Activated CD4-positive, alpha-beta memory T cell treated with anti-CD3 and anti-CD28 coated beads for 36 hours (primary cell): ENCODE measurements at places on chromosomes 4 and X. TPM values are rescaled to one million over a fixed set of nuclear protein-coding genes. Genes with fewer than 3 reads are reported as not detected.

Gene TEX13B
- not detected for total RNA-seq

Gene LRAT
- not detected for total RNA-seq

Gene FANCB
- 12.0 TPM for total RNA-seq

Gene HMX1
- total RNA-seq: not detected

Gene RPA4
- total RNA-seq: 0.48 TPM

Gene MTMR8
- total RNA-seq: 5.0 TPM

Gene BMP3
- total RNA-seq: not detected

Gene SHROOM4
- not detected for total RNA-seq

Gene TMPRSS11F
- total RNA-seq: not detected

Gene FOXR2
- total RNA-seq: not detected

Gene IL3RA
- 1.2 TPM for total RNA-seq

Gene STAP1
- total RNA-seq: 5.5 TPM

Gene TMEM128
- total RNA-seq: 22.0 TPM

Gene AGTR2
- total RNA-seq: not detected

Gene CSN3
- not detected for total RNA-seq

Gene MAGEA1
- not detected for total RNA-seq

Gene SLC7A11
- total RNA-seq: 3.2 TPM

Gene SSX3
- not detected for total RNA-seq

- no peak for DNase-seq
Observed at GRCh38 chrX:136170139-136170800, 22.9 kb downstream of the FHL1 start.

DNA sequence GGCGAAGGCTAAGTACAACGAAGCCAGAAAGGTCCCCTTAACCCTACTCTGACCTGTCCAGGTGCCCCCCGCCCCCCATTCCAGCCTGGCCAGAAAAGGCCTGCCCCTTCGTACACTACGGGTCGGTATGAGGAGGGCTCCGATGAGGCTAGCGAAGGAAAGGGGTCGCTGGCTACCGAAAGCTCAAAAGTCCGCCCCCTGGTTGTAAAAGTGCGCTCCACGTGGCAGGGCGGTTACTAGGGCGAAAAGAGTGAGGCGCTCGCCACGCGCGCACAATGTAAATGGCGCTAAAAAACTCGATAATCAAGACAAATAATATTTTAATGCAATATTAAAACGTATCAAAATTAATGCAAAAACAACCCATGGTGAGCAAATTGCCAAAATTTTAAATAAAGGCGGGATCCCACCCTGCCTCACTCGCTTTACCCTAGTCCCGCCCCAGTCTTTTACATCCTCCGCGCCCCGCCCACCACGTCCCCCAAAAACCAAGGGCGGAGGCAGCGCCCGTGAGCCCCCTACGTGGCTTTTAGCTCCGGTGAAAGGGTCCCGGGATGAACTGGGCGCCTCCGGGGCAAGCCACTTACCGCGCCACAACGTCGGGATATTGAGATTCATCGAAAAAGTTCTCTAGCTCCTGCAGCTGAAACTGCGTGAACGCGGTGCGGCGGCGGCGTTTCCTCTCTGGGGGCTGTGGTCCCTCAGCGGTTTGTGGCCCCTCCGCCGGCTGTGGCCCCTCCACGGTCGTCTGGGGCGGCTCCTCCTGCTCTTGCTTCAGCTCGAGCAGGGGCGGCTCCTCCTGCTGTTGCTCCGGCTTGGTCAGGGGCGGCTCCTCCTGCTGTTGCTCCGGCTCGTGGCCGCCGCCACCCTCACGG, 929 bp downstream of the ESX1 start:
- peak; percentile 8 for DNase-seq

DNA sequence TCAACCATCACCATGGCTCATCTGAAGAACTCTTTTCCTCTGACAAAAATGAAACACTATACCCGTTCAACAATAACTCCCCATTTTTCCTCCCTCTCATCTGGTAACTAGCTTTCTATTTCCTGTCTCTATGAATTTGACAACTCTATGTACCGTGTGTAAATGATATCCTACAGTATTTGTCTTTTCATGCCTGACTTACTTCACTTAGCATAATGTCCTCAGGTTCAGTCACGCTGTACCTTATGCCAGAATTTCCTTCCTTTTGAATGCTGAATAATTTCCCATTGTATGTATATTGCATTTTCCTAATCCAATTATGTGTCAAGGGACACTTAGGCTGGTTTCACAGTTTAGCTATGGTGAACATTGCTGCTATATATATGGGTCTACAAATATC, 18.2 kb downstream of the MAGEA9 start:
- DNase-seq: no peak

- no peak for DNase-seq
Observed at GRCh38 chr4:173934933-173935620, 348.4 kb downstream of the FBXO8 start.

DNA sequence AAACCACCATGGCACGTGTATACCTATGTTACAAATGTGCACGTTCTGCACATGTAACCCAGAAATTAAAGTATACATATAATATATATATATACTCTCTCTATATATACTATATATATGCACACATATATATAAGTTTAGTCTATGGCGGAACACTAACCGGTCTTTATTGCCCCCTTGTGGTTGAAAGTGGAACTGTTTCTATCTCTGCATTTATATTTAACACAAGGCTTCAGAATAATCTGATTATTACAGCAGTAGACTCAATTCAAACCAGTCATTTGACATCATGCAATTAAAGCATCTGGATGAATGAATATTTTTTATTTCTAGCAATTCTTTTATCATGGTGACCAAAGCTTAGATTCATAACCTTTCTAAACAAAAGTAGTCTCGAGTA, 14.6 kb downstream of the RAB9B start:
- no peak for DNase-seq

DNA sequence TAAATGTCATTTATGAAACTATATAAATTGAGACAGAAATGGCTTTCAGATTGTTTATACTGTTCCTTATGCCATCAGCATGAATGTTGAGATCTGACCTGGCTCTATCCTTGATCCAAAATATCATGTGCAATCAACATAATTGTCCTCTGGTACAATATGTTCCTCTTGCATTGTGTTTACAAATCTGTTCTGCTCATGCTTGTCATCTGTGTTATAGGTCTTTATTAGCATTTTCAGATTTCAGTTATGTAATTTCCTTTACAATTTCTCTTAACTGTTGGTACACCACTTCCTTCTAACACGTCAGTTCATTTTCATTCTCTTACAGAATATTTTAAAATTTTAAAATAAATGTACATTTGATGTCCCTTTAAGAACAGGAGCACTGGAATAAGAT, 1.6 kb downstream of the HPGD start:
- no peak for DNase-seq

GRCh38 chrX:11244636-11245035, 48.6 kb upstream of the AMELX start:
- no peak for DNase-seq

- DNase-seq: no peak
Observed at GRCh38 chr4:16123356-16124084, 39.7 kb upstream of the PROM1 start.

- no peak for DNase-seq
Observed at GRCh38 chrX:74781507-74782034, 143.7 kb downstream of the NEXMIF start.

DNA sequence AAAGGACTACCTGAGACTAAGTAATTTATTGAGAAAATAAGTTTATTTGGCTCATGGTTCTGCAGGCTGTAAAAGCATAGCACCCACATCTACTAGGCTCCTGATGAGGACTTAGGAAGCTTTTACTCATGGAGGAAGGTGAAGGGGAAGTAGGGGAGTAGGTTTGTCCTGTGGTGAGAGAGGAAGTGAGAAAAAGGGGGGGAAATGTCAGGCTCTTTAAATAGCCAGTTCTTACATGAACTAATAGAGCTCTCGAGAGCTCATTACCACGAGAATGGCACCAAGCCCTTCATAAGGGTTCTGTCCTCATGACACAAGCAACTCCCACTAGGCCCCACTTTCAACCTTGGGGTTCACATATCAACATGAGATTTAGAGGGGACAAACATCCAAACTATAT, 125.5 kb upstream of the NRK start:
- no peak for DNase-seq

- DNase-seq: peak; percentile 40
Observed at GRCh38 chrX:123854329-123854728, 5.5 kb upstream of the XIAP start.

- DNase-seq: peak; percentile 12
Observed at GRCh38 chrX:110442635-110443034, 84.0 kb downstream of the RTL9 start.

GRCh38 chrX:105331244-105331643, 110.8 kb upstream of the TEX13A start:
- DNase-seq: no peak

DNA sequence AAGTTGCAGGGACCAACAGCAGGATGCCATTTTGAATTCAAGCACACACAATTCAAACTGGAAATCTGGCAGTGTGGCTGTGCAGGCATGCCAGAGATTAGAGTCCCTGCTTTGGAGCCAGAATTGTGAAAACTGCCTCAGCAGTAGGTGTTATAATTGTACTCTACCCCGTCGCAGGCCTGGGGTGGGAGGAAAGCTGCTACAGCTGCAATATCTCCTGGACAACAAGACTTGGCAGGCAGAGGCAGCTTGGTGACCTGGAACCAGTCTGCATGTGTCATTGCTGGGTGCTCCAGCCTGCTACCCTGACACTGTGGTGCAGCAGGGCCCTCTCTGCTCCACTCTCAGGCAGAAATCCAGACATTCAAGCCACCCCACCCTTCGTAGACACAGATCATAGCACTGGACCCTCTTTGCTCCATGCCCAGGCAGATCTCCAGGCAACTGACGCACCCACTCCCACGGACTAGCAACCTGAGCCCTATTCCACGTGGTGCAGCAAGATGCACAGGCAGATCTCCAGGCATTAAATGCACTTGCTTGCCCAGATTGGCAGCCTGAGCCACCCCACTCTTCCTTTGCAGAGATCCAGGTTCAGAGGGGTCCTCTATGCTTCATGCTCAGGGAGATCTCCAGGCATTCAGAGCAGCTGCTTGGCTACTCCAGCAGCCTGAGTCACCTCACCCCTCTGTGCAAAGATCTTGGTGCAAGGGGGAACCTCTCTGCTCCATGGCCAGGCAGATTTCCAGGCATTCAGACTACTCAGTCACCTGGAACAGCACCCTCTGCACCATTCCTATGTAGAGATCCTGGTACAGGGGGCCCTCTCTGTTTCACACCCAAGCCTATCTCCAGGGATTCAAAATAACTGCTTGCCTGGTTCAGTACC, 140.5 kb downstream of the LRBA start:
- DNase-seq: no peak

GRCh38 chrX:54808109-54808604, 612 bp downstream of the MAGED2 start:
- DNase-seq: no peak

DNA sequence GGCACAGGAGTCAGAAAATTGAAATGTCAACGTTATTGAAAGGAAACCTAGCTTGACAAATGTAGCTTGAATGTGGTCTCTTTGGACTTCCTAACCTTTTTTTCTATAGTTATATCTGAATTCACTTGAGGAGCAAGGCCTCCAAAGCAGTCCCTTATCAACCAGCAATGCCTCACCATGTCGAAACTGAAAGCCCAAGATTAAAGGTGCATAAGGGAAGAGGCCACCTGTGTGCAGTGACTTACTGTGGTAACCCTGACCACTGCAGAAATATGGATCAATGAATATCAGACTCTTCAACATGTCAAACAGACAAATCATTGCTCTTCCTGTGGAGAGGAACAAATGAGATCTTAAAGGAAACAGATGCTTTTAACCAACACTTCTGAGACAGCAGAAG, 95.0 kb upstream of the GIMD1 start:
- no peak for DNase-seq

DNA sequence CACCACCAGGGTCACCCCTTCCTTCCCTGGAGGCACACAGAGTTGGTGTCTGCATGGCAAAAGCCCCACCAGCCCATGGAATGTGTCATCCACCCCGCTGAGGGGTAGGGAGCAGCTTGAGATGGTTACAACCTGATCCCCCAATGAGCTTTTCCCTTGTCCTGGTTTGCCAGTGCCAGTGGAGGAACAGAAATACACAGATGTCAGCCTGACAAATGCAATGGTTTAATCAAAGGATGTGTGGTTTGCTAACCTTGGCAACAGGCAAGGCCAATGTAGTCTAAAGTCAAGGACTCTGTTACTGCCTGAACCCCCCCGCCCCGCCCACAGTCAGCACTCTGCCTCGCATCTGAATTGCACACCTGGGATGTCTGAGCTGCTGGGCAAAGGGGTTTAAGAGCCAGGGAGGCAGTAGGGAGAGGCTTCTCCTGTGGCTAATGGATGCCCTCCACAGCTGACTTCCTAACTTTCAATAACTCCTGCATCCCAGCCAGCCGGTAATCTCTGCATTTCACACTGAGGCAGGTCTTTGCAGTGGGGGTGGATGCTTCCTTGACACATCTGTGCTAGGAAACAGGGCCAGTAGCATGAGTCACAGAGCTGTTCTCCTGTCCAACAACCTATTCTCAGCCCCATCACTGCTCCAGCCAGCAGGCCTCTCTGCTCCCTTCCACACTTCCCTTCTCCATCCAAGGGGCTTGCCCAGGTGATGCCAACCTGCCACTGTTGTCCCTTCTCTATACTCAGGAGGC, 137.5 kb downstream of the AMMECR1 start:
- no peak for DNase-seq

DNA sequence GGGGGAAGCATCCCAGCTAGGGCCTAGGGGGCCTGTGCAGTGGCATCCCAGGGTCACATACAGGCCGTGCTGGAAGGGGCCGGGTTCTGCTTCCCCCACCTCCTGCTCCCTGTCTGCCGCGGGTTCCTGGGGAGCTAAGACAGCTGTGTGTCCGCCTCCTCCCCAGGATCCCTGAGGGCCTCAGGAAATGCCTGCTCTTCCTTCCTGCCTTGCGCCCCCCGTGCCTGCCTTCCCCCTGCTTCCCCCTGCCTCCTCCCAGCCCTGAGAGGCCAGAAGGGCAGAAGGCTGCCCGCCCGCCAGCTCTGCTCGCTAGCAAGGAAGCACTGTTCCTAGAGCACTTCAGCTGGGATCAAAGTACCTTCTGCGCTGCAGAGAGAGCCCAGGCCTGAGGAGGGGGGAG, 2.9 kb upstream of the BGN start:
- no peak for DNase-seq

GRCh38 chr4:86014599-86014998, 345.3 kb downstream of the MAPK10 start:
- no peak for DNase-seq

DNA sequence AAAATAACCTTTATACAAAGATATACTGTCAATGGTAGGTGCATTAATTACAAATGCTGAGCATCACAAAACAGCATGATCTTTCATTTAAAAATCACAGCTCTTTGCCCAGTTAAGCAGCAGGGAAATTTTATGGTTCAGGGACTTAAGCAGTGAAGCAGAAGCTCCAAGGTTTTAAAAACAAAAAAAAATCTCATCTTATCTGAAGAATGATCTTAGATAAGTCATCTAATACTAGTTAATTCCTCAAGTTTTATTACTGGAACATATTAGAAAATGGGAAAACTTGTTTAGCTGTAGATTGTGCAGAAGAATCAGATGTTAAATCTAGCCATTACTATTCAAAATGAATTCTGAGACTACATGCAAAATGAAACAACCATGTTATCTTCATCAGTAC, 289.9 kb downstream of the GASK1B start:
- no peak for DNase-seq
